ENCODE measurements at places on chromosomes 2 and 18.

DNA sequence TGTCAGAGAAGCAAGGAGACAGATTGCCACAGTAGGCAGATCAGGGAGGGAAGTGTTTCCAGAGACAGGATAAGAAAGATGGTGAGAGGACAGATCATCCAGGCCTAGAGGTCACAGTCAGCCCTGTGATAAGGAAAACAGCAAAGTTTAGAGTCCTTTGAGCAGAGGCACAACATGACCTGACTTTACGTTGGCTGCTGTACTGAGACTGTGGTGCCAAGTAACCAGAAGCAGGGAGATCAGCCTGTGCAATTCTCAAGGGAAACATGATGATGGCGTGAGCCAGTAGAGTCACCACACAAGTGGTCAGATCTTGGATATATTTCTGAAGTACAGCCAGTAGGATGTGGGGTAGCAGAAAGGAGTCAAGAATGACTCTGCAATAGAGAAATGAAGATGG lies 43.7 kb downstream of the SMC6 start:
- no peak for DNase-seq

DNA sequence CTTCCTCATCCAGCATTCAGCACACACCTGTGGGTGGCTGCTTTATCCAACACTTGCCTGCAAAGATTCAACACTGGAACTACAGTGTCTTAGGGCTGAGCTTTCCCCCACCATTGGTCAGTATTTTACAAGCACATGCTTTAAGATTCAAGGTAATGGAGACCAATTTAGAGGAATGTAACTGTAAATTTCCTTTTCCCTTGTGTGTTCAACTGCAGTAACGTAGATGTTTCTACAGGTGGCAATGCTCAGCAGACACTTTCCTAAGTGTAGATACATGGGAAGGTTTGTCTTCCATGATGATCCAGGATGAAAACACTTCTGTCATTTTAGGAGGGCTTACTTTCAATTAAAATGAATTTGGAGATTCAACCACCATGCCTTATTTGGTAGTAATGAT lies 143.6 kb upstream of the PXDN start:
- no peak for DNase-seq

- DNase-seq = no peak
Measured at GRCh38 chr2:164234074-164234473, 387.2 kb downstream of the GRB14 start.

DNA sequence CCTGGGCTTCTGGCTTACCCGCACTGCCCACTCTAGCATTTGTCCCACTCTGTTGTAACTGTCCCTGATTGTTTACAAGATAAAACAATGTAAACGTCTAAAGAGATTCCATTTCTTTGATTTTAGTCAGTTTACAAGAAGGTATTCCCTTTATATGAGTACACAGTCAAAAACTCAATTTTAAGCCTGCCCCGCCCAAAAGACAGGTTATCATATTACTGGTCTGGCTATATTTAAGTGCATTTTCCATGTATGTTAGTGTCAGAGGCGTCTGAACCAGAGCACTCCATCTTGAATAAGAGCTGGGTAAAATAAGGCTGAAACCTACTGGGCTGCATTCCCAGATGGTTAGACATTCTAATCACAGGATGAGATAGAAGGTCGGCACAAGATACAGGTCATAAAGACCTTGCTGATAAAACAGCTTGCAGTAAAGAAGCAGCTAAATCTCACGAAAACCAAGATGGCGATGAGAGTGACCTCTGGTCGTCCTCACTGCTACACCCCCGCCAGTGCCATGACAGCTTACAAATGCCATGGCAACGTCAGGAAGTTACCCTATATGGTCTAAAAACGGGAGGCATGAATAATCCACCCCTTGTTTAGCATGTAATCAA lies 15.0 kb downstream of the GPR45 start:
- no peak for DNase-seq

Data from Panc1 (cell line).